ENCODE measurements at places on chromosomes 6 and 20.

- DNase-seq, result no peak
These were observed 810.2 kb downstream of the MAFB start for GRCh38 chr20:39878809-39879208.

GRCh38 chr20:7226156-7226555 is 458.7 kb downstream of the BMP2 start:
- no peak for DNase-seq

- no peak for DNase-seq
These were observed 25.6 kb downstream of the SNX9 start for GRCh38 chr6:157848693-157849092.

- DNase-seq, result no peak
These were observed 3.4 kb downstream of the MED20 start for GRCh38 chr6:41917528-41917927.

DNA sequence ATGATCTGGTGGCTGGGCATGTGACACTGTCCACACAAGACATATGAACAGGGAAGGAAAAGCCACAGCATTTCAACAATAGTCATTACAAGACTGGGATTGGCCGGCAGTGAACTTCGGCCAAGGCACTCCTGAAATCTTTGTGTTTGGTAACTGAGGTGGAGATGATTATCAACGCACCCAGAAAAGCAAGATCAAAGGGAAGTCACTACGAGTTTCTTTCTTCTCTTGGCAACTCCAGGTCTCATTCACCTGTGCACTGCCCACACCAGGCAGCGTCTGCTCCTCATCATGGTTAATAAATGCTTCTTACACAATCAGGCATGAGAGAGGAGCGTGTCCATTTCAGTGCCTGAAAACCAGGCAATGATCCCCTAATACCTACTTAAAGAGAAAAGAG is 20.5 kb upstream of the FOXC1 start:
- DNase-seq, result no peak

GRCh38 chr6:154057098-154057497 is 18.1 kb downstream of the OPRM1 start:
- DNase-seq, result no peak

- DNase-seq, result no peak
These were observed 82.6 kb downstream of the KIF16B start for GRCh38 chr20:16490696-16491095.

GRCh38 chr6:164039954-164040375 is 625.4 kb downstream of the QKI start:
- peak; percentile 3 for DNase-seq

DNA sequence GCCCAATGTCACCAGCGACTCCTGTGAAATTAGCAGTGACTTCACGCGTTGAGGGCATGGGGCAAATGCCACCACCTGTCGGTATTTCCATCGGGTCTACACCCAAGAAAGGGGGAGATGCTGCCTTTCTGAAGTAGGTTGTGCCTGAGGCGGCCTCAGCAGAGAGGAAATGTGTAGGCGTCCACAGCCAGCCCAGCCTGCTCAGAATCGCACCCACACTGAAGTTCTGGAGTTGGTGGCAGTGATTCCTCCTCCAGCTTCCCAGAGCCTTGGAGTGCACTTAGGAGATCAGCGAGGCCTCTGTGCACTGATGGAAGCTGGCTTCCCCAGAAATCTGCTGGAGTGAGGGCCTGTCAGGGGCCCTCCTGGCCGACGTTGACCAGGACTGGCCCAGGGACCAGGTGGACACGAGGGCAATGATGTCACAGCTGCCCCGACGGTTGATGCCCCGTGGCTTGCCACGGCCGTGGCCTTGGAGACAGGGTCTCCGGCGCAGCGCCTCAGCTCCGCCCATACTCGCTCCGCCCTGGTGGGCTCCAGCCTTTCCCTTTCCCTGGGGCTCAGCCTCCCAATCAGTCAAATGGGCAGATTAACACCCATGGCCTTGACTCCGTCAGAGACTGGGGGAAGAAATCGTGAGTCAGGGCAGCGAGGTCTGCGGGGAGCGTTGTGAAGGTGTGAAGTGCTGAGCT is 484.8 kb downstream of the PREX1 start:
- no peak for DNase-seq

GRCh38 chr6:136181861-136182260 is 68.2 kb downstream of the MTFR2 start:
- no peak for DNase-seq

GRCh38 chr6:84791233-84791632 is 26.8 kb upstream of the TBX18 start:
- no peak for DNase-seq

GRCh38 chr6:96304997-96305396 is 216.6 kb upstream of the UFL1 start:
- DNase-seq, result no peak

GRCh38 chr6:133921249-133921859 is 31.7 kb upstream of the TBPL1 start:
- DNase-seq, result peak; percentile 12

DNA sequence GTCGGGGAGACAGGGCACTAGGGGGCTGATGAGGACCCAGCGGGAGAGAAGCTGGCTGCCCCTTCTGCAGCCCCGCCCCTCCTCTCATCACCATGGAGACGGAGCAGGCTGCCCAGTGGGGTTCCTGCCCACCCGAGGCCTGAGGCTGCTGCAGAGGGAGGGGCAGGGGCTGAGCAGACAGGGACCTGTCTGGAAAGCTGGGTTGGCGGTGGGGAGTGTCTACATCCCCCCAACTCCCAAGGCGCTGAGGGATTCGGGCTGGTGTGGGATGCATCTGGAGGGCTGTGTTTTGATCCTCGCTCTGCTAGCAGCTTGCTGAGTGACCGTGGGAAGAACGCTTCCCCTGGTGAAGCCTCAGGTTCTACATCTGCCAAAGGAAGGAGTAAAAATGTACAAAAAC is 1.2 kb upstream of the BPI start:
- DNase-seq, result no peak

DNA sequence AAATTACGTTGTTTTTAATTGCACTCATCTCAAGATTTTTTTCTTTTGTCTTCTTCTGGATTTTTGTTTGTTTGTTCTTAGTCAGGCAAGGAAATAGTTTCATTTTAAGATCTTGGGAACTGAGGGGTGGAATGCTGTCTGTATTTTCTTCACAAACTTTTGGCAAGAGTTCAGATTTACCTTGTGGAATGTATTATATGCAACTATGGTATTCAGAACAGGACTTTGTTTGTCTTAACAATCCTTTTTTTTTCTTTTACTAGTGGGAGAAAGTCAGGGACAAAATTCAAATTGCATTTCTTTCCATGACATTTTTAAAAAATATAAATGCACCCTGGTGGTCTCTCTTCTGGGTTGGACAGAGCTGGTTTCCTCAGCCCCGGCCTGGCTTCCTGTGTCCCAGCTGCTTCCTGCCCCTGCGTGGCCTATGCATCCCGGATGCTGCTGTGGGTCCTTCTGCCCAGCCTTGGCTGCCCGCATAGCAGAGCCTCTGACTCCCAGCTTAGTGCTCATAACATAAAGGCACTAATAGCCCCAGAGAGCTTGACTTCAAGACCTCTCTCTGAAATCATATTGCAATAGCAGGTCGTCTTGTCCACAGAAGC is 520.7 kb downstream of the QKI start:
- DNase-seq, result no peak

- DNase-seq, result no peak
These were observed 42.2 kb downstream of the PPP1R14C start for GRCh38 chr6:150184850-150185731.

GRCh38 chr6:44508646-44509045 is 121.1 kb downstream of the CDC5L start:
- no peak for DNase-seq

DNA sequence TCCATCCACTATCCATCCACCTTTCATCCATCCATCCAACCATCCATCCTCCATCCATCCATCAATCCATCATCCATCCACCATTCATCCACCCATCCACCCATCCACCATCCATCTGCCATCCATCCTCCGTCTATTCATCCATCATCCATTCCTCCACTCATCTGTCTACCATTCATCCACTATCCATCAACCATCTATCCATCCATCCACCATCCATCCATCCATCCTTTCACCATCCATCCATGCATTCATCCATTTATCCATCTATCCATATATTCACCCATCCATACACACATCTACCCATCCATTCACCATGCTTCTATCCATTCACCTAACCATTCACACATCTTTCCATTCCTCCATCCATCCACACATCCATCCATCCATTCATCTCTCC is 207.0 kb upstream of the CDH4 start:
- no peak for DNase-seq

DNA sequence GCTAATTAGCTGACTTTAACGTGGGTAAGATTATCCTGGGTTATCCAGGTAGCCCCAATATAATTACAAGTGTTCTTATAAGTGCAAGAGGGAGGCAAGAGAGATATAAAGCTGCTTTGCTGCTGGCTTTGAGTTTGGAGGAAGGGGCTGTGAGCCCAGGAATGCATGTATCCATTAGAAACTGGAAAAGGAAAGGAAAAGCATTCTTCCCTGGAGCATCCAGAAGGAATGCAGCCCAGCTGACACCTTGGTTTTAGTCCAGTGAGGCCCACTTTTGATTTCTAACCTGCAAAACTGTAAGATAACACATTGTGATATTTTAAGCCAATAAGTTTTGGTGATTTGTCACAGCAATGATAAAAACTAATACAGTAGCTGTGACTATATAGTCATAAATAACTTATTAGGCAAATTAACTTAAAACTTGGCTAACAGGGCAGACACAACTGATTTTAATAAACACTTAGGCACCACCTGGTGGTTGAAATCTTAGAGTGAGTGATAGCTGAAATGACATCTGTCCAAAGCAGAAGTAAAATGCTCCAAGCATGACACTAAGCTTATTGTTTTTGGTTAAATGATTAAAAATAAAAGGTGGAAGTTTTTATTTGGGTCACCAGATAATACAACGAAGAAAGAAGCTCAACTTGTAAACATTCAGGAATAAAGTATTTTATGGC is 35.6 kb downstream of the ADGRF4 start:
- DNase-seq, result no peak

DNA sequence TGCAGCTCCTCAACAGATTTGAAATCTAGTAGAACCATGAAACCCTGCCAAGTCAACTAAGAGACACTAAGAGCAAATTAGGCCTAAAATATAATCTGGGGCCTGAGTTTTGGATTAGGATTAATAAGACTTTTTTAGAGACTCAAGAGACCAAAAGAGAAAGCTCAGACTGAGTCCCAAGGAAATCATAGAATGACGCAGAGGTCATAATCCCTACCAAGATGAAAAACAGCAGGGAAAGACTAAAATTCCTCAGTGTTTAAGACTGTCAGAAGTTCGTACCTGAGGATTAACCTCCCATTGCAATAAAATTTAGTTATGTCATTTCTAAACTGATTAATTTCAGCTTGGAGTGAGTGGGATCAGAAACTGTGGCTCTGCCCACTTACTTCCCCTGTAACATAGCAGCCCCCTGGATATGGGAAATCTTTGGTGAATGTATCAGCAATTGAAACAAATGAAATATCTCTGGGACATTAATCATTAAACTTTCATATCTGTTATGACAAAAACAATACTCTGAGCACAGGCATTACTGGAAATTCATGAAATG is 200.3 kb downstream of the EDN1 start:
- DNase-seq, result no peak

DNA sequence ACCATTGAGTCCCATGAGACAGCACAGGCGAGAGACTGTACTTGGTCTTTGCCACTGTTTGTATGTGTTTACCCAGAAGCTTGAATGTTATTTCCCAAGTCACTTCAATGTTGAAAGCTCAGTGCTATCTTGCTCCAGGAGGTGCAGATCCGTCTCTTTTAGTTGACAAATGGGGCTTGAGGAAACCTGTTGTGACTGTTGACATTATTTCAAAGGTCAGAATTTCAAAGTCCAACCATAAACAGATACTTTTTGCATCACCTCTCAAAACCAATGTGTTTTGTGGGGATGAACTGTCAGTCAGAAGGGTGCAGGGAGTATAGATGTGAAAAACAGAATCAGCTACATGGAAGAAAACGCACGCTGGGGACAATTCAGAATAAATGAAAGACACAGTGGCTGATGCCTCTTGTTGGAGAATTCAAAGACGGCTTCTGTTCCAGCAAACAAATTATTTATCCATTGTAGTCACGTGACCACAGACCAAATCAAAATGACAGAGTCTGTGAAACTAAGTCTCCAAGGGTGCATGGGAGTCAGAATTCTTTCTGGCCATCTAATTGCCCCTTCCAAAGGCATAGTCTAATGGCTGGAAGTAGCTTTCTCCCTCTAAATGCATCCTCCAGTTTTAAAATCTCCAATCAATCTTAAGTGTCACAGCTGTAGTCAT is 83.7 kb downstream of the MYLK4 start:
- no peak for DNase-seq

- peak; percentile 37 for DNase-seq
These were observed 1.8 kb upstream of the KCNQ5 start for GRCh38 chr6:72619883-72620696.

DNA sequence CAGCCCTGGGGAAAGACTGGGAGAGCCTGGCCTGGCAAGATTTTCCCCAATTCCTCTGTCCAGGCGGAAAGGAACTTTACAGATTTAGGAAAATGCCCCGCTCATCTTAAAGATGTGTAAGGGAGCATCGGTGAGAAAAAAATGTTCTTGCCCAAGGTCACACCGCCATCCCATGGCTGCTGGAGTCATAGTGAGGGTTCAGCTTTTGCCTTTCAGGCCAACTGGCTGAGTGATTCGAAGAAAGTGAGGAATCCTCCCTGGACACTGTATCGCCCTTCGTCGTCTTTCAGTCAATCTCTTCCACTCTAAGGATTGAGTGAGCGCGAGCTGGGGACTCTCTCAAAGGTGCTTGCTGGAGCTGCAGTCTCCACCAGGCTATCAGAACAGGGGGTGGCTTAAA is 1.4 kb downstream of the WFDC2 start:
- no peak for DNase-seq

DNA sequence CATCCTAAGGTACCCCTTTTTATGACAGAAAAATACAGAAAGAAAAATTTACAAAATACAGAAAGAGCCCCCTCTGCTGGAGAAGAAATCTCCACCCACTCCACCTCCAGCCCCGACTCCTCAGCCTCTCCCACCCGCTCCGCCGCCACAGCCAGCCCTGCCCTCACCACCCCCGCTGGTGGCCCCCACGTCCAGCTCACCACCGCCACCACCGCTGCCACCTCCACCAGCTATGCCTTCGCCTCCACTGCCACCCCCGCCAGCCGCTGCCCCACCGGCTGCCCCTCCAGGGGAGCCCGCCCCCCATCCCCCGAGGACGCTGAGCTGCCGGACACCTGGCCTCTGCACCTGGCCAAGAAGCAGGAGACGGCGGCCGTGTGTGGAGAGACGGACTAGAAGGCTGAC is 17.7 kb downstream of the WFDC2 start:
- DNase-seq, result no peak

DNA sequence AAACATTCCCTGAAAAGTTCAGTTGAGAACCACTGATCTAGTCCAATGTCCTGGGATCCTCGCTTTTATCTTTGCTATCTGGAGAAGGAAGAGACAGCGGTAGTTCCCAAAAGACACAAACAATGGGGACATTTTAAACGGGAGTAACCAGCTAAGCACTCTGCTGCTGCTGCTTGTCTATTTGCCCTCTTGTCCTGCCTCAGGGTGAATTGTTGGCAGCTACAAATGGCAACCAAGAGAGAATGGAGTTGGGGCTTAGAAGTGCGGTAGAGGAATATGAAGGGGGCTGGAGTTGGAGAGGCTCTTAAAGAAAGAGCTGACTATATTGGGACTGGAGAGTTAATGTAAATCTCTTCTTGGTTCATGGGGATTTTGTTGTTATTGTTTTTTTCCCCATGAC is 6.5 kb upstream of the ZSWIM1 start:
- no peak for DNase-seq

GRCh38 chr6:142822842-142823241 is 122.1 kb downstream of the HIVEP2 start:
- no peak for DNase-seq

- no peak for DNase-seq
These were observed 564.8 kb downstream of the RFPL4B start for GRCh38 chr6:112911959-112912358.
